Ecto neural progenitor cell (in vitro differentiated cells): ENCODE measurements at places on chromosomes 6 and 20.

DNA sequence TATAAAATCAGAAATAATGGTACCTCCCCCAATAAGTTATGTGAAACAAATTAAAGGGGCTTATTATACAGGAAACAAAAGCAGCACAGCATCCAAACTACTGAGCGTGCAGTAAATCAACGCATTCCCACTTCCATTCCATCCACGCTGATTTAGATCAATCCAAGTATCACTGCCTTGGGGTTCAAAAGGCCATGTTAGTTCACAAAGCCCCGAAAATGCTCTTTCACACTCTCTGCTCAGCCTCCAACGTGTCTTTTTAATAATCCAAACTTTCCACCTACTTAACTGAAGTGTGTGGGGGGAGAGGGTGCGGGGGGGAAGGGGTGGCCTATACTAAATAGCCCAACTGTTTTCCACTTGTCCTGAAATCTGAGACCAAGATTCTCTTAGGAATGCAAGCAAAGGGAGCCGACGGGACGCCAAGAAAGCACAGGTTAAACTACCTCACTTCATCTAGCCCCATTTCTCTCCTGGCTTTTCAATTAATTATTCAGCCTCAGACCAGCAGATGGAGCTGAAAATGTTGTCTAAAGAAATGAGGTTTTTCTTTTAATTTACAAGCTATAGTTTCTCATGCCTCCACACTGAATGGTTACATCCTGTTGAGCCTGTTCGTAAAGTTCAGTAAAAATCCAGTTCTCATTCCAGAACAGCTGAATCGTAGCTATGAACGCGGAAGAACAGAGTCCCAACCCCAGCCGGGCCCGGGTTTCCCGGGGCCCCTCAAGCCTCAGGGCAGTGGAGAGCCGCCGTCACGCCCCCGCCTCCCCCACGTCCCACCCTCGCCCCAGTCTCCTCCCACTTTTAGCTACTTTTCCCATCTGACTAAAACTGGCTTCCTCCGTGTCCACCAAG is 1.0 kb upstream of the NXT1 start:
- DNase-seq, result no peak

DNA sequence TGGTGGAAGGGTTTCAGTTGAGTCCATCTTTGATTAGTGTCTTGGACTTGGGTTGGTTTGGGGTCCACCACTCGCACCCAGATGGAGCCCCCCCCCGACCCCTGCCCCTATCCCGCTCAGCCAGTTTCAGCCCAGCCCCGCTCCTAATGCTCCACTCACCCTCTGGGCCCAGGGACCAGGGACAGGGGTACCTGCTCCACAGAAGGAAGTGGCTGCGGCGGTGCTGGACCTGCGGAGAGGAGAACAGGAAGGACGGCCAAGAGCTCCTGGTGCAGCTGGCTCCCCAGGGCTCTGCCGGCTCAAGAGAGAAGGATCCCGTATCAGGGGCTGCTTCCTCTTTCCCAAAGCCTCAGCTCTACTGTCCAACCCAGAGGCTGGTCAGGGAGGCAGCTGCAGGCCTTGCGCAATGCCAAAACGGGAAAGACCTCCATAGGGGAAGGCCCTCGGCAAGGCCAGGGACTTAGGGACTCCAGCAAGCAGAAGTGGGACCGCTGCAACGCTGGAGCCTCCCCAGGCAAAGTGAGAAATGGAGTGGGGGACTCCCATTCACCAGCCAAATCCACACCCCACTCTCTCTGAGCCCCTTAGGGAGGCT is at the start of gene SIGLEC1:
Gene SIGLEC1 (minus strand): TSS at position 322 of the 595 bp plus-strand sequence. CDS start 5,472 bp downstream, outside the sequence.
- no peak for DNase-seq

DNA sequence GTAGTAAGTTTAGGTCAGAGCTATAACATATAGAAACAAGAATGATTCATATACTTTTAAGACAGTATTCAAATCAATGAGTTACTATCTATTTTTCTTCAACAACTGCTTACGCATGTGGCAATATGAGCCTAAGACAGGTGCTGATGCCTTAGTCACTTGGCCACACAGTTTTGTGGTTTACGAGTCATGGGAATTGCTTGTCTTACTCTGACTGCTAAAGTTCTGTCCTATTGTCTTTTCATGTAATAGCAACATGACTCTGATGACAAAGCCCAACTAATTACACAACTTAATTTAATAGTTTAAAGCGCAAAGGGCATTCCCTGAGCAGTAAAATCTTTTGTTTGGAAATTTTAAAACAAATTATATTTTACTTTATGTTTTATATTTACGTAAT is 159.3 kb upstream of the CENPW start:
- DNase-seq, result no peak

DNA sequence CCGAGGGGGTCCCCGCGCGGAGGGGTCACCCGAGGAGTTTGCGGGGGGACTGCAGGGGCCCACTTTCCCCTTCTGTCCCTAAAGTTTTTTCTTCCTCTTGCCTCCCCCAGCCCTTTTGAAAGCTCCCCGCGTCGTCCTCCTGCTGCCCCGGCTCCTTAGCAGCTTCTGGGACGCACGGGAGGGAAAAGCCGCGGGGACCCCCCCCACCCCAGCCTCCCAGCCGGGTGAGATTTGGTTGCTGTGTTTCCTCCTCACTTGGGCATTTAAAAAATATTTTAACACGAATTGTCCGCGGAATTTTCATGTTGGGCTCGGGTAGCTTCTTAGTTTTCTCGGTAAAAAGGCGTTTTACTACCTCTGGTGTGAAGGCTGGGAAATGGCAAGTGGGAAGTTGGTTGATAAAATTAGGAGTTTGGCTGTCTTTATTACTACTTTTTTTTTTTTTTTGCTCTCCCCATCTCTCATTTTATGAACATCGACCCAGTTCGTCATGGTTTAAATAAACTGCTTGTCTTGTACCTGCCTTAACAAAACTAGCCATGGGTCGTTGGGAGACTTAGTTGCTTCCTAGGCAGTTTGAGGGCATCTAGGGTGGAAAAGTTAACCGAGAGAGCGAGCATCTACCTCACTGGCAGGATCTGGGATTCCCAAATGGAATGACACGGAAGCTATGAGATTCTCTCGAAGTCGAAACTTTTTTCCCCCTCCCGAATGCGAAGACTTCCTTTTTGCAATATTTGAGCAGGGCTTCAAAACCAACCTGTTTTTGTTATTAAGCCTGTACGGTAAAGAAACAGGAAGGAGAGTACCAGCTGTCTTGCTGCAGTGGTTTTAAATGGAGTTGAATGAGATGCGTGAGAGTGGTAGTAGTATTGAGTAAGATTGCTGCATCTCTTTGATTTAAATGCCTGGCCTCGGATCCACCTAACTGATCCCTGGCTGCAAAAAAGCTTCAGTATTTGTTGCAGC is 868 bp downstream of the NCOA3 start:
- DNase-seq, result no peak

GRCh38 chr20:1422753-1423152 is 29.9 kb upstream of the FKBP1A start:
- DNase-seq, result no peak

DNA sequence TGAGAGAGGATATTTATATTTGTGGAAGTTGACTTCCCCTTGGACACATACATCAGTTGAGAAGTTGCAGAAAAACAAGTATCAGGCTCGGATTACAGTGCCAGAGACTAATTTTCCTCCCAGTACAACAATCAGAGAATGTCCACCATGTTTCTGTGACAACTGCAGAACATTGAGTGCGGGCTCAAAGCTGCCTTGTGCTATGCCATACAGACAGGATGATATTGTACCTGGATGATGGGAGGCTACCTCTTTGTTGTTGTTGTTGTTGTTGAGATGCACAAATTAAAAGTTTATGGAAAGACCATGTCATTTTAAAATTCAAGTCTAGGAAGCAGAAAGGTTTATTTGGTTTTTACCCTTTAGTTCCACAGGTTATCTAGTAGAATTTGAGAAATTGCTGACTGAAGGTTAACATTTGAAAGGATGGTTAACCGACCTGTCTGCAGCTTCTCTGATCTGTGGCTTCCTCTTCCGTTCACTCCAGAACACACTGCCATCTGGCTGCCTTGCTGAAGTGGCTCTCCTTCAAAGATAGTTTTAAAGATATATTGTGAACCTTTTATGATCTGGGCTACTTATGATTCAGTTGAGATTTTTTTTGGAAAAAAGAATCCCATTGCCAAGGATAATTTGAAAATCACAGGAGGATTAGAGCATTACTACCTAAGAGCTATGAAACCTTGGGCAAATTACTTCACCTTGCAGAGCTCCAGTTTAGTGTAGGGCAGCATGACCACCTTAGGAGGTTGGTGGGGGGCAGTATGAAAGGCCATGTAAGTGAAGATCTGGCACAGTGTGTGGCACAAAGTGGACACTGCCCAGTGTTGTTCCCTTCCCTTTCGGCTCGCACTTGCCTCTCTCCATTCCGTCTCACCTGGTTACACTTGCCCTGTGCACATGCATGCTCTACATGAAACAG is 15.9 kb downstream of the TMEM200A start:
- DNase-seq, result no peak

DNA sequence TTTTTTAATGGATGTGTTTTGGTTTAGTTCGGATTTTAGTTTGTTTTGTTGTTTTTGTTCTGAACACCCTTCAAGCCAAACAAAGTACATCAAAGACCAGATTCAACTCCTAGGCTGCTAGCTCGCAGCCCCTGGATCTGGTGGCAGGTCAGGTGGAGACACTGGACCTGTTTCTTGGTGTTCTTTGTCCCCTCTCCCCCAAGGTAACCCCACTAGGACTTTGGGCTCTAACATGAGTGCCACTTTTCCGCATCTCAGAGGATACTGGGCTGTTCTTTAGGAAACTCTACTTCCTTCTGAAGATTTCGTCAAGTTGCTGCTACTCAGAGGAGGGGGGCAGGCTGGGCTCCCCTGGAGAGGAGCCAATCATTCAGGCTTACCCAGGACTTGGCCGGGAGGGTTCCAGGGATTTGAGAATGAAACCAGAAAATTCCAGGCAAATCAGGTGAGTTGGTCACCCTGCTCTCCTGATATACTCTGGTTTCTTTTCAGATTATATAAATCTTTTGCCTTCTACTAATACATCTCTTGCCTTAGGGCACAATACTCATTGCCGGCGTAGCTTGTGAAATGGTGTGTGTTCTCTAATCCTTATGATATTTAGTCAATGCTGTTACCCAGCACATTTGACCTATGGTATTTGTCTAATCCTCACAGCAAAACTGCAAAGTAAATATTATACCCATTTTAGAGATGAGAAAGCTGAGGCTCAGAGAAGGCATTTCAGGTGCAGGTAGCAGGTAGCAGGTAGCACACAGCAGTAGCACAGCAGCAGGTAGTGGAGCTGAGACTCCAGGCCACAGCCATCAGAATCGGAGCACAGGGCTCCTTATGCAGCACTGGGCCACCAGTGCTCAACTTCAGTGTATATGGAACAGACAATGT is 291.6 kb downstream of the TSHZ2 start:
- no peak for DNase-seq

DNA sequence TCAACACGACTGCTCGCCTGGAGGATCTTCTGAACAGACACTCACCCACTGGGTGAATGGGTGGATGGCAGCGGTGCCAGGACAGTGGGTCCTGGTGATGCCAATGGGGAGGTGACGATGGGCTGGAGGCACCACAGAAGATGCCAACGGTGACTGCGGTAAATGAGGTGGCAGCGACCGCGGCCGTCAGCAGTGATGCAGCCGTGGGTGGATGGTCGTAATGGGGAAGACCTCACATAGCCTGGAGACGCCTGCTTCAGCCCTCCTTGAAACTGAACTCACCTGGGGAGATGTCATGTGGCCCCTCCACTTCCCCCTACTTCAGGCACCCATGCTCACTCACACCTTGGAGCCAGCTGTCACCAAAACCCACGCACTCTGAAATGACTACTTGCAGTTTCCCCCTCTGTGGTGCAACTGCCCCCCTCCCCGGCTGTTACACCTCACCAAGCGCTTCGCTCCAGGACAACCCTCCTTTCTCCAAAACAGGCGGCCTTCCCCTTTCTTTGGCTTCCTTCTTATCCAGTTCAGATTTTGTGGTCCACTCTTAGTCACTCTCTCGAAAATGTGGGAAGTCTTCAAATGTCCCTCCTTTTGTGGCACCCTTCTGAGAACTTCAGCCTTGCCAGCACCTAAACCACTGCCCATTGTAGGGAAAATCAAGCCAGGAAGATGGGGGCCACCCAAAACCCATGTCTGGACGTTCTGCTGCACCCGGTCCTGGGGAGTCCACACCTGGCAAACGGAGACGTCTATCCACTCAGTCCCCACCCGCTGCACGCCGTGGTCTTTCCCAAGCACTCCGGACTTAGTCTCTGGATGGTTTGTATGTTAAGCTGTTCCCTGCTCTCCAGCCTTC is 10.4 kb upstream of the ABHD16B start:
- DNase-seq, result peak; percentile 44

GRCh38 chr6:7680393-7681075 is 45.4 kb upstream of the BMP6 start:
- DNase-seq, result no peak

DNA sequence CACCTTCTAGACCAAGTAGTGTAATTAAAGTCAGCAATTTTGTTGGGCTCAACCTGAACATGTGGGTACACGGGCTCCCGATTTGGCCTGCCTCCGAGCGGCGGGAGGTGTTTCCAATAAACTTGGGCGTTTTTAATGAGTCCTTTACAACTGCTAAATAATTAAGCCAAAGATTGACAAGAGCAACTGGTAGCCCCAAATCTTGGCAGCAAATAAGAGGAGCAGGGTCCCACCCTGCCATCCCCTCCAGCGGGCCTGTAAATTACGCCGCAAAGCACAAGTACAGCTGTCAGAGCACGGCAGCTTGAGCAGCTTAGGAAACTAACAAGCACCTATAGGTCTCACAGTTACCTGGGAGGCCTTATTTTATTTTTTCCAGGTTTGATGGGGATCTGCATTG is 217.1 kb downstream of the BMP7 start:
- no peak for DNase-seq

DNA sequence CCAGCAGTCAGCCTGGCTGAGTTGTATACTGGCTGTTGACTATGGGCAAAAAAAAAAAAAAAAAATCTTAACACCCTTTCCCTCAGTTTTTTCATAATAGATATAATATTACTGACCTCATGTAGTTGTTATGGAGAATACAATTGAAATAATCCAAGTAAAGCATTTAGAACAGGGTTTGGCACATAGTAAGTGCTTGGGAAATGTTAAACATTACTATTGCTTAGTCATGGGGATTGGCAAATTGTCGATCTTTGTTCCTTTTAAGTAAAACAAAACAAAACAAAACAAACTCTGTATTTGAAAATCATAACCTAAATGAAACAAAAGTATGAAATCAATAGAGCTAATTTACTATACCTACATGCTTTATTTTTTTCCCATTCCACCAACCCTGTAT is 458.4 kb downstream of the GRIK2 start:
- no peak for DNase-seq

GRCh38 chr6:90025523-90026061 is 131.3 kb downstream of the GJA10 start:
- no peak for DNase-seq

DNA sequence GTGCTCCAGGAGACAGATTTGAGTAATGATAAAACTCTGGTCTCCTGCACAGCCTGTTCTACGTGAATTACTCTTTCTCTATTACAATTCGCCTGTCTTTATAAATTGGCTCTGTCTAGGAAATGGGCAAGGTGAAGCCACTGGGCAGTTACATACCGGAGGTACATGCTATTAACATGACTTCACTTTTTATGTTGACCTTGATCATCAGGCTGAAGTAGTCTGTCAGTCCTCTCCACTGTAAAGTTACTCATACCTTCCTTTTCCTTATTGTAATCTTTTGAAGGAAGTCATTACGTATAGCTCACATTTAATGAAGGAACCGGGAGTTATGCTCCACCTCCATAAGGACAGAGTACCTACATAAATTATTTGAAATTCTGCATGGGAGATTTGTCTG is 19.9 kb upstream of the KHDC1 start:
- no peak for DNase-seq
